ENCODE measurements at places on chromosomes 6 and 20.

- ATAC-seq: no peak
These were observed 898.3 kb upstream of the ADGRB3 start for GRCh38 chr6:67736816-67737215.

DNA sequence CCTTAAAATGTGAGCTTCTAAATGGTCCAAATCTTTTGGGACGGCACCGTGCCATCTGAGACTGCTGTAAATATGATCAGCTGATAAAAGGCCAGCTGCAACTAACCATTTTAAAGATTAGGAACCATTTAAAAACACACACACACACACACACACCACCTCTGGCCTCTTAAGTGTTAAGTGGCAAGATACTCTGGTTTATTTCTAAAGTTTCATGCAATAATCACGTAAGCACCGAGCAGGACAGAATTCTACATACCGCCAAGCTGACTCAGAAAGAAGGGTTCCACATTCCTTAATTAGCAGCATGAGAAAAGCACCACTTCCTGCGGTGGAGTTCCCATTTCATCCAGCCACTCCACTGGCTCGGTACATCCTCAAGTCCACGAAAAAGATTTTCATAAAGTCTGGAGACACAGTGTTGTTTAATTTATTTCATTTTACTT, 17.8 kb upstream of the ZNF217 start:
- ATAC-seq: no peak

DNA sequence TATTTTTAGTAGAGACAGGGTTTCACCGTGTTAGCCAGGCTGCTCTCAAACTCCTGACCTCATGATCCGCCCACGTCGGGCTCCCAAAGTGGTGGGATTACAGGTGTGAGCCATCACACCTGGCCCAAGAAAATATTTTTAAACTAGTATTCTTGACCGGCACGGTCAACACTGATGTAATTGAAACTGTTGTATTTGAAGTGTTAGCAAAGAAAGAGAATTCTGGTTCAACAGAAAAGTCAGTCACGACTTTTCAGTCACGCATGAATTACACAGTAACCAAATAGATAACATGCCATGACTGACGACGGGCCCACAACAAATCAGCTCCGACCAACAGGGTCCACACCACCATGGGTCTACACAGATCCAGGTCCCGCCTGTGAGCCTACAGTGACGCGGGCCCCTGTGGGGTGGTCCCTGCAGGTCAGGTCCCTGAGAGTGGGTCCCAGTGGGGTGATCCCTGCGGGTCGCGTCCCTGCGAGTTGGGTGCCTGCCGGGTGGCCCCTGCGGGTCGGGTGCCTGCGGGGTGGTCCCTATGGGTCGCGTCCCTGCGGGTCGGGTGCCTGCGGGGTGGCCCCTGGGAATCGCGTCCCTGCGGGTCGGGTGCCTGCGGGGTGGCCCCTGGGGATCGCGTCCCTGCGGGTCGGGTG, 1.0 kb downstream of the GMEB2 start:
- ATAC-seq: no peak

GRCh38 chr6:112227992-112228391, 26.4 kb downstream of the LAMA4 start:
- no peak for ATAC-seq
